Right hindlimb (tissue), 1 donor: ENCODE measurements at places on chromosomes 7 and 10.

DNA sequence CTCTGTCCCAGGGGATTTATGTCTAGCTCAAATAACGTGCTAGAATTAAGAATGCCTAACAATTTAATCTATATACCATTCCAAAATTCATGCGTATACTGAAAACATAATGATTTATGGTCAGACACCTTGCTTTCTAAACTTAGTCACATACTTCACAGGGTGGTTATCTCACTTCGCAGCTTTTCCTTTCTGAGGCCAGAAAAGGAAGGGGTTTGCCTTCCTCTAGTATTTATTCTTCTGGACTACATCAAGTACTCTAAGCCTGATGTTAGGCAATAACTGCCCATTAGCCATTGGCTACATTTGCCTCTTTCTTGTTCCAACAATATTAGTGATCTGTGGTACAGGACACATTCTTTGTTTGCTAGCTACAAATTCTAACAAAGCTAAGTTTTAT, 72.6 kb upstream of the FHIP2A start:
- DNase-seq: no peak

GRCh38 chr10:116418389-116418788, 9.3 kb upstream of the PNLIPRP3 start:
- no peak for DNase-seq

DNA sequence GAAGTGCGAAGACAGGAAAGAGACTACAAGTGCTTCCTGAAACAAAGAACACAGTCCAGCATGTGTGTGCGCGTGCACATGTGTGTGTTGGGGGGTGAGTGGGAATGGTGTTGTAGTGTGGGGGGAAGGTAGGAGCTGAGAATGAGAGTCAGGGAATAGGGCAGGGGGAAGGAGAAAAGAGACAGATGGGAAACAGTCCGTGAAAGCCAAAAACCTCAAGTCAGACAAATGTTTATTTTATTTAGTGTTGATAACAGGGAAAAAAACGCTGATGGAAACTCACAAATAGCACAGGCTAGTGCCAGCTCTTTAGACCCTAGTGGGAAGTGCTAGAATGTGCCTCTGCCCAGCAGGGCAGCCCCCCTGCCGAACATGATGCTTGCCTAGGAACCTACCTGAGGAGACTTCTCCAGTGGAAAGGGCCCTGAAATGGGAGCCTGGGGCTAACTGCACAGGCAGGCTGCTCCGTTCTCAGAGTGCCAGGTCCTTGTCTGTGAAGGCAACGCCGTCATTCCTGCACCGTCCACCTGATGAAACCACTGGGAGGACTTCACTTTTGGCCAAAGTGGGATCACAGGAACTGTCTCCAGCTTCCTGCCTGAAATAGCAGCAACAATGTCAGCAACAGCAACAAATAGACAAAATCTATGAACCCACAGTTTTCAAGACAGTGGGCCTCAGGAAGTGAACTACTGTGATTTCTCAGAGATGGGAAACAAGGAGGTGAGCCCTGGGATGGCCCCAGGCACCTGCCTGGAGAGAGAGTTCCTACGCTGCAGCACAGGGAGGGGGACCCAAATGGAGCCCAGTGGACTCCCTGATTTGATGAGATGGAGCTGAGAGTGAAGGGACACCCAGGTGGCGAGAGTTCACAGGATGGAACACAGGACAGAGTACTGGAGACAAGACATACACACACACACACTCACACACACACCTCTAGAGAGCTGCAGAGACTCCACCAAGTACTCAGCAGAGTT, 379.7 kb downstream of the RPS24 start:
- DNase-seq: no peak

DNA sequence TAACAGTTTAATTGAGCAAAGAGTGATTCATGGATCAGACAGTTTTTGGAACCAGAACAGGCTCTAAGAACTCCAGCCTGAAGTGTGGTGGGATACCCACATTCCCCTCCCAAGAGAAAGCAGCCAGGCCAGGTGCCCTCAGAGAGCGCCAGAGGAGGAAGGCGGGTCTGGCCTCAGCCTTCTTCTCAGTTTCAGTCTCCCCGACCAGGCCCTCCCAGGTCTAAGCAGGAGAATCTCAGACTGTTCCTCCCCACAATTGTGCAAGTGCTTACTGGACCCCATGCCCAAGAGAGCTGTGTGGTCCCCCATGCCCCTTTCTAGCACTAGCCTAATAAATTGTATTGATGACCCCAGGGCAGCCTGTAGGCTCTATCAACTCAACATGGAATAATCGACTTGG, 25.6 kb downstream of the PPIF start:
- no peak for DNase-seq
